Activated CD8-positive, alpha-beta T cell treated with anti-CD3 and anti-CD28 coated beads for 36 hours (primary cell): ENCODE measurements at places on chromosomes 4 and X. TPM values are rescaled to one million over a fixed set of nuclear protein-coding genes. Genes with fewer than 3 reads are reported as not detected.

Gene CT45A3
- total RNA-seq, result not detected

DNA sequence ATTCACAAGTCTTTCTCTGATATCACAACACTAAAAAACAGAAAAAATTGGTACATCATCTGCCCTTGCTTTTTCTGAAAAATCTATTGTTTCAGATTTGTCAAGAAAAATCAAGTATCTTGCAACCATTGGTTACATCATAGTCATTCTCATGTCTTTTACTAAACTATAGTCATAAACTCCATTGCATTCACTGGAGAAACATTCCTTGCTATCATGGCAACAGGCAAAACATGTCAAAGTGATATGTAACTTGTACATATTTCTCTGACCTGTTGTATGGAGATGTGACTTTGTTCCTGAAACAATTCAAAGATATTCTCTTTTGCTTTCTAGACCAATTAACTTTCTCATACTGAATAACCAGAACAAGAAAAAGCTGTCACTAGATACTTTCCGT, 121.9 kb upstream of the ANK2 start:
- no peak for DNase-seq

- DNase-seq, result no peak
Measured at GRCh38 chr4:80237992-80238391, 28.5 kb upstream of the FGF5 start.

DNA sequence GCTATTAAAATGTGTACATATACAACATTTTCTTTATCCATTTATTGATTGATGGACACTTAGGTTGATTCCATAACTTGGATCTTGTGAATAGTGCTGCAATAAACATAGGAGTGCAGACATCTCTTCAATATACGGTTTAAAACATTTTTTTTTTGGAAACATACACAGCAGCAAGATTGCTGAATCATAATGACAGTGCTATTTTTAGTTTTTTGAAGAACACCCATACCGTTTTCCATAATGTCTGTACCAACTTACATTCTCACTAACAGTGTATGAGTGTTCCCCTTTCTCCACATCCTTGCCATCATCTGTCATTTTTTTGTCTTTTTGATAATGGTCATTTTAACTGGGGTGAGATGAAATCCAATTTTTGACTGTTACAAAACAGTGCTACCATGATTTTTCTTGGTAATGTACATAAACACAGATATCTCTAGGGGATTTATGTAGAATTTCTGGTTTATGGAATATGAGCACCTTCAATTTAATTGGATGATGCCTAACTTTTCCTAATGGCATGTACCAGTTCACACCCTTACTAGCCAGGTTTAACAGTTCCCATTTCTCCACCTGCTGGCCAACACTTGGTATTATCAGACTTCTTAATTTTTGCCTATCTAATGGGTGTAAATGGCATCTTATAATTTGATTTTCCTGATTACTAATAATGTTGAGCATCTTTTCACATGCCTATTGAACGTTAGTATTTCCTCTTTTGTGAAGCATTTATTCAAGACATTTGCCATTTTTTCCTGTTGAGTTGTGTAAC, 21.0 kb upstream of the TMSB15B start:
- no peak for DNase-seq

DNA sequence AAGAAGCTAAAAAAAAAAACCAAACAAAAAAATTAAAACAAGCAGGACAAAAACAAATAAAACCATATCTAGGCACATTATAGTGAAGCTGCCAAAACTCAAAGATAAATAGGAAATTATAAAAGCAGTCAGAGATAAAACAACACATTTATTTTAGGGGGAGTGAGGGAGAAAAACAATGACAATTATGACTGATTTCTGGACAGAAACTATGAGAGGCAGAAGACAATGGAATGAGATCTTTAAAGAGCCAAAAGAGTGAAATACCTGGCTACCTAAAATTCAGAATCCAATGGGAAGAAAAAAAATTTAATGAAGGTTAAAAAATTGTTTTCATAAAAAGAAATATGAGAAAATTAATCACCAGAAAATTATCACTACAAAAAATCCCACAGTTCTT, 33.4 kb downstream of the C4orf50 start:
- no peak for DNase-seq

DNA sequence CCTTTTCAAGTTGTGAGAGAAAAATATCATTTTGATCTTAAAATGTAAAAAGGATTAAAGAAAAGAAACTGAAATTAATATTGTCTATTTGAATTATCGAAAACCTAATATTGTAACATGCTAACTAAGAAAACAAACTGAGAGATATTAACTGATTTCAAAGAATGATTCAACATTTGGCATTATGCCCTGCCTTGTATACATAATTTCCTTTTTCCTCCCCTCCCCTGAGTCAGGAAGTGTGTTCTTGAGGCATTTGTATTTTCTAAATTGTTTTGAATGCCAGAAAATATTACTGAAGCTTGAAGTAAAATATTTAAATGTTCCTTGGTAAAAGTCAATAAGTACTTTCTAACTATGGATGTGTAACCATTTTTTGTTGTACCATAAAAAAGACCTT, 49.4 kb downstream of the RPS6KA3 start:
- no peak for DNase-seq

DNA sequence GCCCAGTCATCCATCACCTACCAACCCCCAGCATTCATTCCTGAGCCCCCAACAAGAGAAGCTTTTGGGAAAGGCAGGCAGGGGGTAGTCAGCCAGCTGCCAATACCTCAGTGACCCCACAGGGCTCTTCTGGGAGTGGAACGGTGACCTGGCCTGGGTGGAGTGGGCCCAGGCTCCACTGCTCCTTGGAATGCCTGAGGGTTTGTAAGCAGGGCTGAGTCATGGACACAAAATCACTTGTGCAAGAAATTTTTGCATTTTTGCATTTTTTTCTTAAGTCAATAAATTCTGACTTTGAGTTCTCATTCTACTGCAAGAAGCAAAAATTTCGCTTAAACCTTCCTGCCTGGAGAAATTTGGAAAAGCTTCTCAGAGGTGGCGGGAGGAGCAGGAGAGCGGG, 18.5 kb downstream of the SORCS2 start:
- DNase-seq, result no peak

DNA sequence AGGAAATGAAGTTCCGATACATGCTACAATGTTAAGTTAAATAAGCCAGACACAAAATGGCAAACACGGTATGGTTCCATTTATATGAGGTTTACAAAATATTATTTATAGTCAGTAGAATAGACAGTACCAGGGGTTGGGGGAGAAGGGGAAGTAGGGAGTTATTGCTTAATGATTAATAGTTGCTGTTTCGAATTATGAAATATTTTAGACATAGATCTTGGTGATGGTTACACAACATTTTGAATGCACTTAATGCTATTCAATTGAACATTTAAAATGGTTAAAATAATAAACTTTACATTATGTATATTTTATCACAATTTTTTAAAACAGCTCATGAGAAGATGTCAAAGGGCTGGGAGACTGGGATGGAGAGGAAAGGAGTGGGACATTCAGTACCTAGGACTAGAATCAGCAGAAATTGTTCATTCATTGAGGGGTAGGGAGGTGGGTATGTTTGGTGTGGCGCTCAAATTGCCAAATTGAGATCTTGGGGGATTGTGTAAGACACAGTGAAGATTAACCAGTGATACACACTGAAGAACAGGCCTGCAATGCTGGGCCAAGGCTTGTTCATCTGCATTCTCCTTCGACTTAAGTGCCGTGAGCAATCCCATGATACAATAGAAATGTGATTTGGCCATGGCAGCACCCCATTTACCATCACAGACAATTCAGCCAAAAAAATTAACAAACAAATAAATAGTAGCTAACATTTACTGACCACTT, 165.6 kb upstream of the GALNT7 start:
- no peak for DNase-seq

DNA sequence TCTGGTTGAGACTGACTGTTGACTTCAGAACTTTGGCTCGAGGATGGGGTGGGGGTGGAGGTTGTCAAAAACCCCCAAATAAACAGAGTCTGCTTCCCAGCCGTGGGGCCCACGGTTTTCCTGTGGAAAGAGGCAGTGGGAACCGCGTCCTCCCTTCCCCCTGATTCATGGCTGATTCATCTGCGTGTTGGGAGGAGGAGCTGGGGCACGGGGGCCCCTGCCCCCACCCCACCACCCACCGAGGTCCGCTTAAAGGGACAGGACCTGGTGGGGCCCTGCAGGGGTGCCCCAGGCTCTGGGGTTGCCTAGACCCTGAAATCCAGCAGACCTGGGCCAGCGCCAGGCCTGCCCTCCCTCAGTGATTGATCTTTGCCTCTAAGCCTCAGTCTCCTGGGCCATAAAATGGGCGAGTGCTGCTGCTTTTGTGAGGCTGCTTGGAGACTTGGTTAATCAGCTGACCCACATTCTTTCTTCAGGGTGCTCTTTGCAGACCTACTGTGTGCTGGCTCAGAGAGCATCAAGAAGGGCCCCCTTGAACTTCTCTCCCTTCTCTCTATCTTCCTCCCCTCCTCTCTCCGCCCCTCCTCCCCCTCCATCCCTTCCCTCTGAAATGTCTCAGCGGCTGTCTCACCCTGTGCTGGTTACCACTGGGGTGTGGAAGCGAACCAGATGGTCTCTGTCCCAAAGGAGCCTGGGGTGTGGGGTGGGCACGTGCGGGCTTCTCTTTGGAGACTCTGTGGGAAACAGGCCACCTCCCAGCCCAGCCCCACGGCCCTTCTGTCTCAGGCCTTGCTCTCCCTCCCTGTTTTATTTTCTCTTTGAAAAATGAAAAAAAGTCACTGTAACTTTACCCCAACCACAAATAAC, 9.1 kb downstream of the HTRA3 start:
- no peak for DNase-seq
